Urinary bladder (tissue), 4 donors: ENCODE measurements at places on chromosomes 3 and 15. TPM values are rescaled to one million over a fixed set of nuclear protein-coding genes. Genes with fewer than 3 reads are reported as not detected.

The CCR5 gene
- 1.4 TPM for total RNA-seq

The GHRL gene
- not detected for total RNA-seq

The PATL2 gene
- 1.7 TPM for total RNA-seq

The IL20RB gene
- 0.42 TPM for total RNA-seq

The MESD gene
- total RNA-seq, result 24.8 TPM

The CLRN1 gene
- total RNA-seq, result not detected

The PTH1R gene
- total RNA-seq, result 11.5 TPM

The TTC21A gene
- total RNA-seq, result 4.3 TPM

The HDC gene
- total RNA-seq, result 11.7 TPM

The TRIM42 gene
- total RNA-seq, result not detected

The RAB43 gene
- 6.0 TPM for total RNA-seq

The TMEM207 gene
- total RNA-seq, result not detected

The HGD gene
- total RNA-seq, result not detected

GRCh38 chr15:41659855-41660234 is 360 bp upstream of the MGA start:
- DNase-seq, result no peak

GRCh38 chr15:100120111-100120510 is 221.7 kb downstream of the ADAMTS17 start:
- DNase-seq, result no peak

DNA sequence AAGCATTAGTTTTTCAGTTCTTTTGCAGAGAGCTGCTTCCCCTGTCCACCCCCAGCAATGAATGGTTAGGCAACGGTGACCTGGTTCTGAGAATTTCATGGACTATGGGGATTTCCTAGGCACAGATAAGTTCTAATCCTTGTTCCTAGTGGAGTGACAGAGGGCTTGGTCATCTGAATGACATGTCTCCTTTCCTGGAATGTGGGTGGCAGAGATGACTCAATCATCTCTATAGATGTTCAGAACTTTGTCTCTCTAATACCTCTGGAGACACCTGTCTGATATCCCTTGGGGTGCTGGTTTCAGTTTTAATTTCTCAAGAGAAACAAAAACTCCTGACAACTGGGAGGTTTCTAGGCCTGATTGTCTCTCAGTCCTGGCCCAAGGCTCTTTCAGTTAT is 10.4 kb downstream of the PLA2G4E start:
- DNase-seq, result no peak

DNA sequence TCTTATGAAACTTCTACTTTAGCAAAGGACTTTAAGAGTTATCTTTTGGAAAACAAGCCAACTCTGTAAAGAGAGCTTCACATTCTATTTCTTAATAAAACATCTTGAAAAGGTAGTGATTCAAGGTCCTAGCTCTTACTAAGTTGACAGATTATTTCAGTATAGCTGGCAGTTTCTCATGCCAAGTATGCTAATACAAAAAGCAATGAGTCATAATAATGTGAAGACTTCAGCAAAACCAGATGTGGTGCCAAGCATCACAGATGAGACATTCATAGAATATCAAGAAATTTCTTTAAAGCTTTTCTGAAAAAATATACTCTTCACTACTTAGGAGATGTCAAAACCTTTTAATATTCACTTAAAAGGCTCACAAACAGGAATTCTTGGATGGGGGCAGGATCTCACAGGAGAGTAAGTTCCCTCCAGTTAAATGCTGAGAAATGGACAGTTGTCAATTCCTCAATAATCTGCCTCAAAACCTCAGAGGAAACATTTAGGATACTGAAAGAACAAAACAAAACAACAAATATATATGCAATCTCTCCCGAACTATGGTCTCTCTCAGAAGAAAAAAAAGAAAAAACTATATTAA is 45.6 kb downstream of the DCBLD2 start:
- DNase-seq, result no peak

- no peak for DNase-seq
These were observed 14.5 kb upstream of the ANPEP start for GRCh38 chr15:89829161-89829560.

- DNase-seq, result no peak
These were observed 102.2 kb upstream of the LPP start for GRCh38 chr3:188051801-188052168.

GRCh38 chr3:39428745-39429201 is 22.3 kb downstream of the RPSA start:
- DNase-seq, result no peak

- no peak for DNase-seq
These were observed 68.0 kb downstream of the TMEM108 start for GRCh38 chr3:133106169-133106568.

DNA sequence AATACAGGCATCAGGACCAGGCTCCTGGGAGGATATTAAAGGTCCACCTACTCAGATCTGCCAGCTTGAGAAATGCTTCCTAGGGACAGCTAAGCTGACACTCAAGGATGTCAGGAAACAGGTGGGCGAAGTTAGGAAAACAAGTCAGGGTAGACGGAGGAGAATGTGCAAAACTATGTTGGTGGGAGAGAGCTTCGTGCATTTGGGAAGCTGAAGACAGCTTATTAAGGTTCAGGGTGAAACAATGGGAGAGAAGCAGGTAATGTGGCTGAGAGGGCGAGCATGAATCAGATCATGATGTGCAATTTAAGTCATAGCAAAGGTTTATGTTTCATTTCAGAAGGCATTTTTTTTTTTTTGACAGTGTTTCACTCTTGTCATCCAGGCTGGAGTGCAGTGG is 297.2 kb upstream of the ATP10A start:
- no peak for DNase-seq

DNA sequence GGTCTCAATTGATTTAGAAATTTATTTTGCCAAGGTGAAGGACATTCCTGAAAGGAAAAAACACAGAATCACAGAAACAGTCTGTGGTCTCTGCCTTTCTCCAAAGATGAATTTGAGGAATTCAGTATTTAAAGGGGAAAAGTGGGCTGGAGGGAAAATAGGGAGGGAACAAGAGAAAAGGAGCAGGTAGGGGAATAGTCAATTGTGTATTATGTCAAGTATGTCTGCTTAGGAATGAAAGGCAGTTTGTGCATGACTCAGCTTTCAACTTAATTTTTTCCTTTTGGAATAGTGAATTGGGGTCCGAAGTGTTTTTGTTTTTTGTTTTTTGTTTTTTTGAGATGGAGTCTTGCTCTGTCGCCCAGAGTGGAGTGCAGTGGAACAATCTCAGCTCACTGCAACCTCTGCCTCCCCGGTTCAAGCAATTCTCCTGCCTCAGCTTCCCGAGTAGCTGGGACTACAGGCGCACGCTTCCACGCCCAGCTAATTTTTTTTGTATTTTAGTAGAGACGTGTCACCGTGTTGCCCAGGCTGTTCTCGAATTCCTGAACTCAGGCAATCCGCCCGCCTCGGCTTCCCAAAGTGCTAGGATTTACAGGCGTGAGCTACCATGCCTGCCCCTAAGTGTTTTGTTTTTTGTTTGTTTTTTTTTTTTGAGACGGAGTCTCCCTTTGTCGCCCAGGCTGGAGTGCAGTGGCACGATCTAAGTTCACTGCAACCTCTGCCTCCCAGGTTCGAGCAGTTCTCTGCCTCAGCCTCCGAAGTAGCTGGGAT is 74.1 kb upstream of the MAP4 start:
- no peak for DNase-seq

DNA sequence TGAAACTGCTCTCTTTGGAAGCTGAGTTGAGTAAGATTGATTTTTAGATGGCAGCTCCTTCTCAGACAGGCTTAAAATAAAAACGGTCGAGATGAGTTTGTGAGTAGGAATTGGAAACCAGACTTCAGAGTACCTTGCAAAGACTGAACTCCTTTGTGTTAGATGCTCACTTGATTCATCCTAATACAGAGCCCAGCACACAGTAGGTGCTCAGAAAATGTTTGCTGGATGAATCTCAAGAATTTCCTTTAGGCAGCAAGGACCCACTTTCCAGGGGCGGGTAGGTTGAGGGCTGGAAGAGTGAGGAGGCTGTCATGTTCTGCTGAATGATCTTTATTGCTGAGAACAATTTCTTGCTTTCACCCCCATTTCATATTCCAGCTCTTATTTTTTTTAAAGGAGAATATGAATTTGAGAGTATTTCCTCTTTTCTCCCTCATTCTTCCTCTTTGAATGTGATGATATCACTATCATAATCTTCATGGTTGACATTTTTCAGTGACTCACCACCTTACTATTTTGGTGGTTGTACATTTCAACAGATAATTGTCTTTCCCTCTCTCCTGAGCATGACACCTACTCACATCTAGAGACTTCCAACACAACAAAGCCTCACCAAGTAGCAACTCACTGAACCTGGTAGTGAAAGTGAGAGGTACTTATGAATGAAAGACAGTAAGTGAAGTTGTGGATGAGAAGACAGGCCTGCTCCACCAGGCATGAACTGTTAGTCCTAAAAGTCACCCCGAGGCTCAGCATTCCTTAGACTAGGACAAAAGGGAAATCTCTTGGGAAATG is 113.3 kb downstream of the PDCD6IP start:
- no peak for DNase-seq

DNA sequence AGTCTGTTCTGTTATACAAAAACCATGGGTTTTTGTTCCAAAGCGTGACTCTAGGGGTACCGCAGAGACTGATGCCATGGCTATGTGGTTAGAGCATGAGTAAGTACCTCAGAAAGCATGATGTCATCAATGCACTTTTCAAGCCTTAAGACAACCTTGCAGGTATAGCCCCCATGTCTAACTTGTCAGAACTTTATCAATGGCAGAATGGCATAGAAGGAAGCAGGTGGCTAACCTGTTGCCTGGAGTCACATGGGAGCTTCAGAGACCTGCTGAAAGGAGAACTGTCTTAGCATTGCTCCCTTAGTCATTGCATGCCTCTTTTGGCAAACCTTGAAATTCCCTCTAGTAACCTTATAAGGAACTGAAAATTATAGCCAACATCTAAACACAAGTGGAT is 52.5 kb downstream of the EOMES start:
- DNase-seq, result no peak

- DNase-seq, result no peak
These were observed 3.7 kb downstream of the ISL2 start for GRCh38 chr15:76340198-76340802.

DNA sequence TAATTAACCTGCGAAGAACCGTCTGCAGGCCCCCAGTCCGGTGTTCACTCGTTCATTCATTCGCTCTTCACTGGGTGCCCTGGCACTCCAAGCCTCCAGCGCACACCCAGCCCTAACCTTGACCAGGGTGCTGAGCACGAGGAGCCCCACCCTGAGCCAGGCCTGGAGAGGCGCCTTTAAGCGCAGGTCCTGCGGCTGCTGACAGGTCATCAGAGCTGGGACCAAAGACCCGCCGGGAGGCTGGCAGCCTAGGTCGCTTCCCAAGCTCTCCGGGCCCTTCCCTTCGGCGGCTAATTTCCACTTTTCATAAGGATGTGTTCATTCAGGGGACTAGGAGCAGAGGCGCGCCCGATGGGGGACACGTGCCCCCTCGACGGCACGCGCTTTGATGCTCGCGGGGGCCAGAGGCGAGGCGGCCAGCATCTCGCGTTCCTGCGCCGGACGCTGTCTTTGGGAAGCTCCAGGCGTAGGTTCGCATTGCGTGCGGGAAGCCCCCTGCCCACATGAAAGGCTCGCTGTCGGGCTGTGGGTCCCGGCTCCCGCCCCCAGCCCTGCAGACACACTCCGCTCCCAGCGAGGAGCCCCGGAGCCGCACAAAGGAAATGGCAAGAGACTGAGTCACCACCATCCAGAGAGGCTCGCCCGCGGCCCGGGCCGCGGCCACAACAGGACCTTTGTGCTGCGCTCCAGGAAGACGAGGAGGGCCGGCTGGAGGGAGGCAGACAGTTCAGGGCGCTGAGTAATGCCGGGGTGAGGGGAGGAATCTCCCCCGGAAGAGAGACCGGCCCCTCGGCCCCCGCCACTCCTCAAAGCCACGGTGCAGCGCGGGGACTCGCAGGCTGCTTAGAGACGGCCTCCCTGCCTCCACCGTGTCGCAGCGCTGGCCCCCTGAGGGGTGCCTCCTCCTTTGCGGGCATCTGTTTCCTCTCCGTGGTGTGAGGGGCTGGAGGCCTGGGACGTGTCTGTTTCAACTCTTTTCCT is 266.4 kb upstream of the HES1 start:
- no peak for DNase-seq

DNA sequence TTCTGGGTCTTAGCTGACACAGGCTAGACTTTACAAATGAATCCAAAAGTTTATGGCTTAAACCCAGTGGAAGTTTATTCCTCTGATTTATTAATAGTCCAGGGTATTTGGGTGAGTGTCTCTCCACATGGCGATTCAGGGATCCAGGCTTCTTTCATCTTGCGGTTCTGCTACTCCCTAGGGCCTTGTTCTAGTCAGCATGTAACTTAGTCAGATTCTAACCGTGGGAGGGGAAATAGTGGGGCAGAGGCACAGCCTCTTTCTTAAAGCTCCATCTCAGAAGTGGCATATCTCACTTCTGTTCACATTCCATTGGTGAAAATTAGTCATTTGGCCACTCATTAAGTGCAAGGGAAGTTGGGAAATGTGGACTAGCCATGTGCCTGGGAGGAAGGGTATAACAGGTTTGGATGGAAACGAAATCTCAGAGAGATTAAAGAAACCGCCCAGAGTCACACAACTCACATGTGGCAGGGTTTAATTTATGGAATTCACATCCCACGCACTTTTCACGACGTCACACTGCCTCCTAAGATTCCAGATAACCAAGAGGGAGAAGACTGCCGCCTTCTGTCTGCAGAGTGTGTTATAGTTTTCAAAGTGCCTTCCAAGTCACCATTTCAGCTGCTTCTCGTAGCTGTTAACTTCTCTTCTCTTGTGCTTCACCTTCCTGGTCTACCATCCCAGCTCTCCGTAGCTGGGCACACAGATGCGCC is 11.4 kb upstream of the RASGRF1 start:
- DNase-seq, result no peak
